Retina (tissue), 1 donor: ENCODE measurements at places on chromosomes 2 and 18.
A peak's percentile ranks its signal among the peaks of the same experiment; 100 is the strongest.

DNA sequence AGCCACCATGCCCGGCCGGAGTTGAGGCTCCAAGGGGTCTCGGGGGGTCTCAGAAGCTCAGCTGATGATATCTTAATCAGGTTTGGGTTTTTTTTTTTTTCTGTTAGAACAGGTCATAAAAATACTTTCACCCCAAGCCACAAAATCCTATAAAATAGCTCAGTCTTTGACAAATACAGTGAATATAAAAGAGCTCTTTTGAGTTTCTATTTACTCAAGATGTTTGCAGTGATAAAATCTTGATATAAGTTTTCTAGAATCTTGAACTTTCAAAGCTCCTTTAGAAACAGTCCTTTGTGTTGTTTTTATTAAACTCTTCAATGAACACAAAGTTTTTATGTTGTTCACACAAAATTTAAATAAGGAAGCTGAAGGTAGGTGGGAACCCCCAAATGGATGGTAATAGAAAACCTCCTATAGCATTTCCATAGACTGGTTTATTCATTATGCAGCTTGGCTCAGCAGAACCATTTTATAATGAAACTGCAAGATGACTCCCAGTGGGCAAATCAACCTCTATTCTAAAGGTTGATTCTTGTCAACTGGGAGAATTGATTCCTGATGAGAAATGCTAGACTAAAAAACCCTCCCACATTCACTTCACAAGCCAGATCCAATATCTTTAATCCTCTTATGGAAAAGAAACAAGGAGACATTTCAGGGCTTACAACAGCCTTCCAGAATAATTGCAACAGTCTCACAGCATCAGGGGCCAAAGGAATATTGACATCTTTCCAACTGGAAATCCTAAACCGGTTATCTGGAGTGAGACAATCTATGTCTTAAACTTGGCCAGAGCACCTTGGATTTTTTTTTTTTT, 13.6 kb upstream of the NARS1 start:
- DNase-seq: no peak

- DNase-seq: no peak
Measured at GRCh38 chr2:208568203-208568602, 161.6 kb downstream of the PTH2R start.

- DNase-seq: peak; percentile 31
Measured at GRCh38 chr2:106020821-106021661, 173.1 kb downstream of the UXS1 start.

DNA sequence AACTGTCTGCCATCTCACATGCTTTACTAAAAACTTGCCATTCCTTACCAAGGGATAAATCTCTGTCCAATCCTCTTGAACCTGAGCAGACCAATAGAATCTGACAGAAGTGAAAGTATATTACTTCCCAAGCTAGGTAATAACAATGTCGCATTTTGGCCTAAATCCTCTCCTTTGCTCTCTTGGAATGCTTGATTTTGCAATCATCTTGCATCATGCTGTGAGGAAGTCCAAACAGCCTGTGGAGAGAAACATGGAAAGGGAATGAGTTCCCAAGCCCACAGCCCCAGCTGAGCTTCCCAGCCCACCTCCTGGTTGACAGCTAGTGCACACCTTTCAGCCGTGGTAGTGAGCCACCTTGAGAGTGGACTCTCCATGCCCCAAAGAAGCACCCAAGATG, 540.6 kb downstream of the STK39 start:
- no peak for DNase-seq

GRCh38 chr2:156157670-156158069, 174.9 kb downstream of the NR4A2 start:
- DNase-seq: peak; percentile 48

DNA sequence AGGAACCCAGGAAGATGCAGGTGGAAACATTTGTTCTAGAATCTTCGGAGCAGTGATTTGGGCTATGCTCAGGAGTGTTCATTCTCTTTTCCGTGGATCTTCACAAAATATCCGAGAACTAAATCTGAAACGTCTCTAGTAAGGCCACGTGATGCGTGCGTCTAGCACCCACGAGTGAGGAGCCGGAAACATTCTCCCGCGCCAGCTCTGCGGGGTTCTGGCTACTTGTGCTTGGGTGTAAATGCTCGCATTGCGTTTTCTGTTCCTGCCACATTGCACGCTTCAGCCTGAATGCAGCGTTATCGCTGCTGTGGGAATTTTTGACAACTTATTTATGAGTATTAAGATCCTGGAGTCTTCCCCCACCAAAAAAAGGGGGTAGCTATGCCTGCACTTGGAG, 71.4 kb downstream of the KLHL29 start:
- DNase-seq: no peak

DNA sequence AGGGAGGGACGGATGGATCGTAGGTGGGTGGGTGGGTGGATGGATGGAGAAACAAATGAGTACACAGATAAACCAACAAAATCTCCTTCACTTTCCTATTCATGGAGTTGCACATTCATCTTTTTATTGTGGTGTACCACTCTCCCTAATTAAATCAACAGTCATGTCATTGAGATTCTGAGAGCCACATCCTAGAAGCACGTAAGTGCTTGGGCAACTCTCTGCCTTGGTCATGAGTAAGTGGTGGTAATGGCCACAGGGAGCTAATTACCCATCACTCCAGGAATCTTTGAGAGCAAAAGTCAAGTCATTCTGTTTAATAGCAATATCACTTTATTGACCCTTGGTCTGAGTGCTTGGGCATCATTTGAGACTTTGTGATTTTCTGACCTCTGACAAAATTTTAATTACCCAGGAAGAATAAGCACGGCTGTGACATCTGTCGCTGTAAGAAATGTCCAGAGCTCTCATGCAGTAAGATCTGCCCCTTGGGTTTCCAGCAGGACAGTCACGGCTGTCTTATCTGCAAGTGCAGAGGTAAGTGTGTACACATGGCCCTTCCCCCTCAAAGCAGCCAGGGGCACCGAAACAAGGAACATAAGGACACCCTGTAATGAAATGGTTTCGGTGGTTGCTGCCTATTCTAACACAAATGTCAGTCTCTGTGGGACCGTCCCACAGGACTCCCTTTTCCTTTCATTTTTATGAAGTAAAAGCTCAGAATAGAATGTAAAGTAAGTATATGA, 85.9 kb downstream of the FEZ2 start:
- no peak for DNase-seq

DNA sequence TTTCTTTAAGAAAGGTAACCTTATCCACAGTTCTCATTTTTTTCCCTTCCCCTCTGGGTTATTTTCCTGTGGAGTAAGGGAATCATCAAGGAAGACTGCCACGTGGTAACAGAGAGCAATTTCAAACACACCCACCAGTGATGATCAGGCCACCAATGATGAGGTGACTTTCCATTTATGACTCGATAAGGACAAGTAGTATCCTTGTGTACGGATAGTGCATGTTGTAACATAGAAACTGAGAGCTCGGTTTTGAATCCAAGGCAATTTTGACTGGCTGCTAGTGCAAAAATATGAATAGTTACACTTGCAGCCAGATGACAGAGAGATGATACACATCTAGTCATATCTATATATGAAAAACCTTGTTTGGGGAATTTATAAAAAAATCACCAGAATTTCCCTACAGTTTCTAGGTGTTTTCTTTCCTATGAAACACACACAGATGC, 143.6 kb upstream of the TCF4 start:
- no peak for DNase-seq

DNA sequence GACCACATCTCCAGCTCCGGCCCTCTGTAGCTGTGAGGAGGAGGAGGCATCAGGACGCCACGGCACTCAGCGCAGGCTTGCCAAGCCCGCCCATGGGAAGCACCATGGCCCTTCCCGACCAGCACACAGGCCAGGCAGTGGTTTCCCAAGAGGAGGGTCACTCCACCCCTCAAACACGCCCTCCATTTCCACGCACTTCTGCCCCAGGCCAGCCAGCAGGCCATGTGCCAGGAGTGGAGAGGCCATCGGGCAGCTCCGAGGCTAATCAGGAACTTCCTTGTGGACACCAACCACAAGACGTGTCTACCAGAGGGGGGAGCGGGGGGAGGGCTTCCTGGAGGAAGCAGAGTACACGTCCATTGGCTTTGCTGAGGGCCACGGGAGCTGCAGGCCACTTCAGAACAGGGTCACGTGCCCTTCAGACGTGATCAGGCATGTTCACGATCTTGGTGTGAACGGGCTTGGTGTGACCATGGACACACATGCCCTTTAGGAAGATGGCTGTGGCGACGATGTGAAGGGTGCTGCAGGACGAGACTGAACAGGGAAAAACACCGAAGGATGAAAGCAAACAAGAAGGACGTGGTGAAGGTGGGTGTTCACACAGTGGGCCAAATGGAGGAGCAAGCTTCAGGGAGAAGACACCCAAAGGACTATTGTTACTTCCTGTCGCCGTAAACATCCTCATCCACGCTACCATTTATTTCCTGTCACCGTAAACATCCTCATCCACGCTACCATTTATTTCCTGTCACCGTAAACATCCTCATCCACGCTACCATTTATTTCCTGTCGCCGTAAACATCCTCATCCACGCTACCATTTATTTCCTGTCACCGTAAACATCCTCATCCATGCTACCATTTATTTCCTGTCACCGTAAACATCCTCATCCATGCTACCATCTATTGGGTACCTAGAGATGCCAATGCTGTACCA, 6.5 kb upstream of the MTERF4 start:
- no peak for DNase-seq

- no peak for DNase-seq
Measured at GRCh38 chr2:174446531-174446930, 40.3 kb downstream of the GPR155 start.

GRCh38 chr2:237223201-237223861, 137.6 kb downstream of the COPS8 start:
- DNase-seq: no peak

- DNase-seq: no peak
Measured at GRCh38 chr2:163884416-163884815, 148.6 kb upstream of the FIGN start.

- no peak for DNase-seq
Measured at GRCh38 chr2:237143676-237144440, 58.2 kb downstream of the COPS8 start.

GRCh38 chr2:73043929-73044832, 27.3 kb downstream of the SFXN5 start:
- no peak for DNase-seq

DNA sequence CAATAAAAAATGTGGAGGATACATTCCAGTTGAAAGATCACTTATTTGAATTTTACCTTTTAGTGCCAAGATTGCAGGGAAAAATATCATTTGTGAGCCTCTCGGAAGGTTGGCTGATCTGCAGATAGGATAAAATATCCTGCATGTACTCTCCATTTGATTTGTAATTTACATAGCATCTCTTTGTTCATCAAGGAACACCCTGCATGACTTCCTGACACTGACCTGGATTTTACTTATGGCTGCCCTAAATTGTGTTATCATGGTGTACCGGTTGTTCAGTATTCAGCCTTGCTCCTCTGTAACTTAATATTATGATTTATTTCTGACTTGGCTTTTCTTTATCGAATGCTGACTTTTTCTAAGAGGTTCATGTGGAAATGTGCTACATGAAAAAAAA, 226.4 kb downstream of the PIK3C3 start:
- no peak for DNase-seq

- DNase-seq: no peak
Measured at GRCh38 chr2:139237023-139237422, 456.8 kb upstream of the NXPH2 start.

DNA sequence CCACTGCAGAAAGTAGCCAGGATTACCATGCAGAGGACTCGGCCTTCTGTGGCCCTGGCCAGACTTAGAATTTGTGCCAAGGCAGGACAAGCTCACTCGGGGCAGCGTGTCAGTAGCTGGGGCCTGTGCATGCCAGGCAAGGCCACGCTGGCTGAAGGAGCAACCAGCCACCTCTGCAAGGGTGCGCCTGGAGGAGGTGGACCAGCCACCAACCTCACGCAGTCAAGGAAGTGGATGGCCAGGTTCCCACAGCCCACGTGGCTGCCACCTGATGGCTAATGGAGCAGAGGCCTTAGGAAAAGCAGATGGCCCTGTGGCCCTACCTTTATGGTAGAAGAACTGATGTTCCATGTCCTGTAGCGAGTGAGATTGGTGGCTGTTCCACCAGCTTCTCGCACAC, 107.9 kb downstream of the CCDC74A start:
- DNase-seq: no peak

DNA sequence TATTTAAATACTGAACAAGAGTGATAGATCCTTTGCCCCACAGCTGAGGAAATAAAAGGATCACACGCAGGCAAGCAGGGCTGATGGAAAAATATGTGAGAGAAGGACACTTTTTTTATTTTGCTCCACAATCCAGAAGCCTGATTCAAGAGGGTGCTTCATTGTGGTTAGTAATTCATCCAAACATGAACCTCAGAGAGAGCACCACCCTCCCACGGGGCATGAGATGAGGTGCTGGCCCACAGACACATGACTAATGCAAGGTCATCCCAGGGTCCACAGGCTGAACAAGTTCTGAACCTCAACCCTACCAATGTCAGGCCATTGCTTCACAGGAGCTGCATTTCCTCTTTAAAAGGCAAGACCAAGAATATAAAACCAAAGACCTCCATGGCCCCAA, 239.6 kb downstream of the MREG start:
- no peak for DNase-seq

GRCh38 chr2:159232456-159233170, 53.9 kb downstream of the WDSUB1 start:
- no peak for DNase-seq
